Tracheal epithelial cell (primary cell): ENCODE measurements at places on chromosomes 16 and 17. TPM values are rescaled to one million over a fixed set of nuclear protein-coding genes. Genes with fewer than 3 reads are reported as not detected.

Gene TUBG2
- total RNA-seq = 4.8 and 7.2 TPM in 2 replicates

Gene KCNH6
- total RNA-seq = not detected in 2 replicates

Gene AP2B1
- total RNA-seq = 44.3 and 58.3 TPM in 2 replicates

Gene TNP2
- total RNA-seq = not detected in 2 replicates

Gene CHST5
- total RNA-seq = not detected in 2 replicates

Gene RNF43
- 4.6 and 6.0 TPM in 2 replicates for total RNA-seq

Gene TGFB1I1
- total RNA-seq = 3.4 and 19.3 TPM in 2 replicates

Gene TNFRSF17
- total RNA-seq = not detected in 2 replicates

Gene XYLT2
- 31.8 and 41.4 TPM in 2 replicates for total RNA-seq

Gene ADGRG1
- 37.4 and 41.1 TPM in 2 replicates for total RNA-seq

Gene NPIPA2
- 0.48 TPM in 1 of 2 replicates, not detected in the other for total RNA-seq

Gene SOST
- total RNA-seq = under 0.01 TPM in 1 of 2 replicates, not detected in the other

Gene ITPRIPL2
- 27.5 and 37.1 TPM in 2 replicates for total RNA-seq

Gene HASPIN
- 0.43 and 2.2 TPM in 2 replicates for total RNA-seq

Gene TSPAN10
- 0.21 and 0.48 TPM in 2 replicates for total RNA-seq

Gene ZPBP2
- not detected in 2 replicates for total RNA-seq

Gene CIITA
- 0.21 and 0.24 TPM in 2 replicates for total RNA-seq

Gene CDT1
- 2.1 and 5.3 TPM in 2 replicates for total RNA-seq

Gene VPS9D1
- 3.2 and 3.6 TPM in 2 replicates for total RNA-seq

Gene MYH2
- not detected in 2 replicates for total RNA-seq

Gene CDRT15
- not detected in 2 replicates for total RNA-seq

Gene KRTAP4-5
- total RNA-seq = not detected in 2 replicates

Gene PIPOX
- 0.43 and 1.2 TPM in 2 replicates for total RNA-seq

Gene RAC3
- 14.3 and 40.7 TPM in 2 replicates for total RNA-seq

Gene PRSS8
- 31.5 and 33.0 TPM in 2 replicates for total RNA-seq

Gene SLX1A
- total RNA-seq = 28.9 and 49.7 TPM in 2 replicates

Gene OR4D1
- total RNA-seq = not detected in 2 replicates

Gene OTOA
- 0.24 TPM in 1 of 2 replicates, not detected in the other for total RNA-seq

Gene AATK
- total RNA-seq = 0.48 and 1.1 TPM in 2 replicates

Gene CCL7
- not detected in 2 replicates for total RNA-seq

Gene FAM20A
- not detected in 2 replicates for total RNA-seq

Gene MAPT
- under 0.01 TPM in 1 of 2 replicates, not detected in the other for total RNA-seq

Gene PIGL
- 13.7 and 23.2 TPM in 2 replicates for total RNA-seq

Gene DPEP2
- under 0.01 TPM in 1 of 2 replicates, not detected in the other for total RNA-seq

Gene NHLRC4
- under 0.01 TPM in 1 of 2 replicates, not detected in the other for total RNA-seq

Gene SYNGR3
- total RNA-seq = 4.7 and 4.8 TPM in 2 replicates

Gene CD300C
- not detected in 2 replicates for total RNA-seq

Gene CCL8
- total RNA-seq = not detected in 2 replicates

Gene RRAD
- 62.4 and 118 TPM in 2 replicates for total RNA-seq

Gene HBQ1
- total RNA-seq = 0.48 TPM in 1 of 2 replicates, not detected in the other

Gene OR3A3
- not detected in 2 replicates for total RNA-seq

Gene SEPTIN1
- total RNA-seq = not detected in 2 replicates

Gene FOXJ1
- total RNA-seq = 0.24 TPM in 1 of 2 replicates, not detected in the other

Gene IL4R
- total RNA-seq = 39.9 and 51.8 TPM in 2 replicates

Gene TMEM92
- 0.85 and 0.96 TPM in 2 replicates for total RNA-seq

Gene CHCT1
- total RNA-seq = 0.48 TPM in 1 of 2 replicates, not detected in the other

Gene AGRP
- not detected in 2 replicates for total RNA-seq

Gene PERCC1
- not detected in 2 replicates for total RNA-seq

Gene TBC1D3
- total RNA-seq = not detected in 2 replicates

Gene TEX14
- total RNA-seq = under 0.01 TPM in 1 of 2 replicates, not detected in the other

Gene ZC3H7A
- 19.3 and 35.8 TPM in 2 replicates for total RNA-seq

Gene CD300LD
- total RNA-seq = not detected in 2 replicates

Gene CCL2
- total RNA-seq = 0.21 and 25.5 TPM in 2 replicates

Gene ZSCAN10
- total RNA-seq = not detected in 2 replicates

Gene JMJD8
- total RNA-seq = 24.8 and 27.5 TPM in 2 replicates

Gene RNF112
- 0.24 and 0.43 TPM in 2 replicates for total RNA-seq

Gene SPNS2
- total RNA-seq = 2.8 and 45.1 TPM in 2 replicates

Gene KCTD11
- total RNA-seq = 28.1 and 54.0 TPM in 2 replicates
